ENCODE measurements at places on chromosomes 5 and 9.

GRCh38 chr9:21521448-21521847 is 39.3 kb upstream of the IFNE start:
- DNase-seq, result no peak

DNA sequence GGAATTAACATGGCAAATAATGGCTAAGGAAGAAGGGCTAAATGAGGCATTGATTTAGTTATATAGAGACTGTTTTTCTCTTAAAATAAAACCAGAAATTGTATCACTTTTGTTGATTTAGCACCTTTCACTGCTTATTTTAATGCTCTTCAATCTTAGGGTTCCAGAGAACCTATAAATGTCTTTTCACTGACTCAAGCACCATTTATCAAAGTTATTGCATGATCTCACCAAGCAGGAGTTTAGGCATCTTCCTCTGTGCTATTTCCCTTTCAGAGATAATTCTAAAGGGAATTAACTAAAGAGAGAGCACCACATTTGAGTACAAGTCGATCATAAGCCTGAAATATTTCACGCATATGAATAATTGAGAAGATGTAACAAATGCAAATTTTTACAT is 357.1 kb downstream of the CDH18 start:
- DNase-seq, result no peak

GRCh38 chr9:84655447-84655846 is 14.1 kb upstream of the NTRK2 start:
- DNase-seq, result no peak

DNA sequence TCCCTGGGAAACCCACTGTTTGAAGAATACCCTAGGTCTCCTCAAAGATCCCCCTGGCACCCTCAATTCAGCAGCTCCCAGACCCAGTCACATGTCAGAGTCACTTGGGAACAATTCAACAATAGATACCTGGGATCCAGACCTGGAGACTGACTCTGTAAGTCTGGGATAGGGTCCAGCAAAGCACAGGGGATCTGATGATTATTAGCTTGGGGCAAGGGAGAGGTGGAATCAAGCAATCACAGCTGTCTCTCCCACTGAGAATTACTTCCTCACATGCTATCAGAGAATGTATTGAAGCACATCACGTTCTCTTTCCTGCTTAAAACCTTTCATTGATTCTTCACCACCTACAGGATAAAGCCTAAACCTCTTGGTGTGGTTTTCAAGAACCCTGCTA is 5.9 kb downstream of the FAM193B start:
- DNase-seq, result no peak

DNA sequence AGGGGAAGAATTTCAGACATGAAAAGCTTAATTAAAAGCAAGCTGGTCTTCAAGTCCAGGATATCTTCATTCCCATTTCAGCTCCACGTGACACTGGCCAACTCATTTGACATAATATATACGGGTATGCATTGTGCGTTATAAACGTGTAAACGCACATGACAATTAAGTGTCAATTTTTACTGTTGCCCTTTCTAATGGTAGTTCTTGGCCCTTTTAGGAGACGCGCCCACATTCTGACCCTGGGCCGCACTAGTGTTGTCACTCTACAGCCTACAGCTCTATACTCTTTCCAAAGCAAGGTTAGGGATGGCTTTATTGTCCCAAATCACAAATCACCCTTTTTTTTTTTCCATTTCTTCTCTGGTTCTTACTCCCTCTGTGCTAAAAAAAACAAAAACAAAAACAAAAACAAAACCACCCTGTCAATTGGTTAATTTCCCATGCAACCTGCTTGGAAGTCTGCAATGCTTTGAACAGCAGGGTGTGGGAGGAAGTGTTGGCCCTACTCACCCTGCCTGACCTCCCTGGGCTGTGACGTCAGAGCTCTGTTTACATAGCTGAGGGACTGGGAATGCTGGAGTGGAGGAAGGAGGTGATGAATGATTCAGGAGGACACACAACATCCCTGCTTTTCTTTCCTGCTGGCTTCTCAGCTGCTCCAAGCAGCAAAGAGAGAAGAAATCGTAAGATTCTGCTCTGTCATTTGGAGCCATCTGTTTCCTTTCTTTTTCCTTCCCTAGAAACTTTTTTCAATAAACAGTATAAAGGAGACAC is 19.3 kb downstream of the RFK start:
- no peak for DNase-seq

GRCh38 chr9:72213906-72214305 is 64.7 kb downstream of the GDA start:
- no peak for DNase-seq

DNA sequence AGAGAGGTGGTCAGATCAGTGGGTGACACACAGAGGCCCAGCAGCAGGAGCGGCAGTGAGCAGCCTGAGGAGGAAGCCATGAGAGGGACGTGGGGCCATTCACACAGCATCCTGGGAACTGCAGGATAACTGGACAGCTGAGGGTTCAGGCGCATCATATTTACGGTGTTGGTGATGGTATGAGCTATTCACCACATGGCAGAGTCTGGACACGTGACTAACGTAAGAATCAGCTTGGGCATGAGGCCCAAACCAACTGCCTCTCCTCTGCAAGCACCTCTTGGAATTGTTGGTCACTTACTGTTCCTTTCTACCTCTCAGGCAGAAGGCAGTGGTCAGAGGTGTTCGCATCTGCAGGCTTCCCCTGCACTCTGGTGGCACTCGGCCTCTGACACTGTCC is 141.1 kb downstream of the ENTREP1 start:
- no peak for DNase-seq

- no peak for DNase-seq
Observed at GRCh38 chr5:33579152-33579551, 138.4 kb downstream of the TARS1 start.

GRCh38 chr9:94441796-94442195 is 113.1 kb upstream of the PCAT7 start:
- DNase-seq, result no peak

DNA sequence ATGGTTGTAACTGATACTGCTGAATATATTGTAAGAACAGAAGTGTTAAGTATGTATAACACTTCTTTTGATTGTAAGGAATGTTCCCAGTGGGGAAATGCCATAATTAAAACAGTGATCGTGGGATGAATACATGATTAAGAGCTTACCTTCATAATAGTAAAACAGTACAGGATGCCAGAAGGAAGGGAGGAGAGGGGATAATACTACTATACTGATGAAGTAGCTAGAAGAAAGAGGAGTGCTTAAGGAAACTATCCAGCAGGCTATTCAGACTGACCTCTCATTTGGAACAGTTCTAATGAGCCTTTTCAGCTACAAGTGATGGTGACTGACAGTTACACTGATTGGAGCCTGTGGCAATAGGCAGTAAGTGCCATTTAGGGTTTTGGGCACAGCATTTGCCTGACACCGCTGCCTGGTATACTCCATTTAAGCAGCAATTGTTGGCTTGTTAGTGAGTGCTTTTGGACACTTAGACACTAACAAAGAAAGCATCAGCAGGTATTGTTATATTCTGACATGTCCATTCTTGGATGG is 33.8 kb upstream of the KDM4C start:
- DNase-seq, result no peak

DNA sequence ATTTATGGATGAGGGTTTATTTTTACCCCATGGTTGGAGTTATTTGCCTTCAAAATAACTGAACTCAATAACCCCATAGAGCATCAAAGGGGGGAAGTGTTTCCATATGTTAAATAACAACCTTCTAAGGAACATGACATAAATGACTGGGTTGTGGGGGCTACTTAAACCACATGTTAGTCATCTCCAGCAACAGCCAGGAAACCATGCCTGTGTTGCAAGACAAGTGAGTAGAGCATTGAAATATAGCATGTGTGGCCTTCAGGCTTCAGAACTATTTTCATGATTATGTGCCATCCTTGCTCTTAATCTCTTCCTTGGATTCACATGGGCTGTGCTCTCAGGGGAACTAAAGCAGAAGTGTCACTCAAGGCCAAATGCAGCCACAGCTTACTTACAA is 431.2 kb downstream of the AGTPBP1 start:
- DNase-seq, result no peak

DNA sequence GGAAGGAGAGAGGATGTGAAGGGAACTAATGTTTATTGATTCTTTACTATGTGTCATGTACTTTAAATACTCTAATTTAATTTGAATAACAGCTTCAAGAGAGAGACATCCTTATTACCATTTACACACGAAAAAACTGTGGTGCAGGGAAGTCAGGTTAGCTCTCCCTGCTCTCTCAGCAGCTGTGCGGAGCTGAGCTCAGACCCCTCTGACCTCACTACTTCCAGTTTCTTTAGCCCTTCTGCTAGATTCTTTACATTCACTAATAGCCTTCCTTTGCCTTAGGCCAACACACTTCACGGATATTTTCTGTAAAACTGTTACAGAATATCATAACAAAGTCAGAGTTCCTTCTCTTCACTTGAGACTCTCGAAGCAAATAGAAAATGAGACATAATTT is 131.3 kb upstream of the ARRDC3 start:
- DNase-seq, result no peak

- no peak for DNase-seq
Observed at GRCh38 chr5:179268966-179269693, 76.1 kb downstream of the ADAMTS2 start.

GRCh38 chr5:172166030-172166826 is 21.8 kb downstream of the STK10 start:
- no peak for DNase-seq

DNA sequence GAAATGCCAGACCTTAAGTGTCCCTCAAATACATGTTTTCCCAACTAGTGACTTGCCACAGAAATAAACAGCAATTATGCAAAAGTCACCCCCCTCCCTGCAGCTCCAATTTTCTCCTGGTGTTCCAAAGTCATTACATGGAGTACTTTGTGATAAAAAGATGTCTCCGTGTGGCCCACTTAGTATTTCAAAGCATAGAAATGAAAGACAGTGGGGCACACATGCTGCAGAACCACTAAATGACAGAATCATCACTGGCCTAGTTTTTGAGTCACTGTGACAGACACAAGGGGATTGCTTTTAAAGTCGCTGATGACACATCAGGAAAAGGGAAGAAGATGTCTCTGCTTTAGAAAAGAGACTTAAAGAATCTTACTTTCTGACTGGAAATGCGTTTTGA is 323.4 kb downstream of the PSAT1 start:
- DNase-seq, result no peak

DNA sequence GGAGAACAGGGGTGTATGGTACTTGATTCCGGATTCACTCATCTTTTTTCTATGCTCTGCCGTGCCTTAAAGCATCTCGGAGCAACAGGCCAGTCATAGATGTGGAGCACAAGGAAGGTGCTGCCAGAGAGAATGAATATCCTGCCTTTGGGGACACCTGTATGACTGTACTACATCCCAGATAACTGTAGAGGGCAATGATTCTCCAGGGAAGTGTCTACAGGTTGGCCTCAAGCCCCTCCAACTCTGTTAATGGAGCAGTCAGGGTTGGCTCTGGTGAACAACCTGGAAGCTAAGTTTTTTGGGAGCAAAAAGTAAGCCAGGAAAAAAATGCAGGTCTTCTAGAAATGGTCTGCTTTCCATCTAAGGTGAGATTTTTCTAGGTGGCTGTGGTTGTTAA is 71.0 kb downstream of the NREP start:
- DNase-seq, result no peak

DNA sequence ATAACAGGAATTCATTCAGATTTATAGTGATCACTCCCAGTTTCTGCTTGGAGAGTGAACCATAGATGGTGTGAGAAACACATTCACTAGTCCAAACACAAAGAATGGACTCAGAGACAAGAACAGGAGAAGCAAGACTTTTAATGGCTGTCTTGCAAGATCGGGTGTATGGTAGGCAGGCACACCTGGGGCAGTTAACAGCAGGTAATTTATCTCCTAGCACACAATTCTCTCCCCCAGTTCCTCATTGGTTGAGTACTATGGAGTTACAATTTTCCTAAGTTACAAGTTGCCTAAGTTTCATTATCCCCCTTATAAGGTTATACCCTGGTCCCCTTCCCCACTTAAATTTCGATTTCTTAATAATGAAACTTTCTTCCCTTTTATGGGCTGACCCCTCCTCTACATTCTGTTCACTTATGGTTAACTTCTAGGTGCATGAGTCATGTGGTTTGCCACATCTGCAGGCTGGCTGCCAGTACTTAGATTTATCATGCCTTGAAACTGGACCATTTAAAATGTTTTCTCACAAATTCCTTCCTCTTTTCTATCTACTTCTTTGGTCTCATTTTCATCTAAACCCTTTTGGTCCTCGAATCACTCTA is 623.3 kb downstream of the HINT1 start:
- no peak for DNase-seq

- no peak for DNase-seq
Observed at GRCh38 chr5:132176987-132177386, 50.7 kb downstream of the P4HA2 start.

- no peak for DNase-seq
Observed at GRCh38 chr5:57718155-57718554, 235.5 kb upstream of the ACTBL2 start.

GRCh38 chr9:114366334-114367128 is 21.3 kb downstream of the AKNA start:
- no peak for DNase-seq

DNA sequence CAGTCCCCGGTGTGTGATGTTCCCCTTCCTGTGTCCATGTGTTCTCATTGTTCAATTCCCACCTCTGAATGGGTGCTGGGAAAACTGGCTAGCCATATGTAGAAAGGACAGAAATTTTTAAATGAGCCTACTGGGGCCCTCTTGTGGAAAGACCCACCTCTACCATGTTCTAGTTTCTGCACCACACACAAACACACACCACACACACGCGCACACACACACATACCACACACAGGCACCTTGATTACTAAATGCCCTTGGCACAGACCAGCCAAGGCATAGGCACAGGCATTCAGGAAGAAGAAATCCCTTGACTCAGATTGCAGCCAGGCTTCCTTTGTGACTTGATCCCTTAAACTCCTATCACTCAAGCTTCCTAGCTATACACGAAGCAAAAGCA is 60.5 kb downstream of the SIL1 start:
- peak; percentile 45 for DNase-seq

DNA sequence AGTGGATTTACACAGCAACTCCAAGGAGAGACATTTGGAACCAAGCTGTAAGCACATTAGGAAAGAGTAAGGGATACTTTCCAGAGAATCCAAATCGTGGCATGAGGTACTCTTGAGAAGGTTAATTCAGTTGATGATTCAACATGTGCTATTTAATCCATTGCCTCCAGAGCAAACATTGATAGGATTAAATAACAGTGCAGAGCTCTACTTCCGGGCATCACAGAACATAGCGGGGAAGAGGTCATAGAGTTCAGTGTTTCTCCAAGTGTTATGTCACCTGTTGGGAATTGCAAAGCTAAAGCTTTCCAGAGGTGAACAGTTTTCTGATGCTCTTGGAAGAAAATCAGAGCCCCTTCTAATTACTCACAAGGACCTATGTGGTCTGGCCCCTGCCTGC is 127.5 kb downstream of the PPP2R2B start:
- no peak for DNase-seq

DNA sequence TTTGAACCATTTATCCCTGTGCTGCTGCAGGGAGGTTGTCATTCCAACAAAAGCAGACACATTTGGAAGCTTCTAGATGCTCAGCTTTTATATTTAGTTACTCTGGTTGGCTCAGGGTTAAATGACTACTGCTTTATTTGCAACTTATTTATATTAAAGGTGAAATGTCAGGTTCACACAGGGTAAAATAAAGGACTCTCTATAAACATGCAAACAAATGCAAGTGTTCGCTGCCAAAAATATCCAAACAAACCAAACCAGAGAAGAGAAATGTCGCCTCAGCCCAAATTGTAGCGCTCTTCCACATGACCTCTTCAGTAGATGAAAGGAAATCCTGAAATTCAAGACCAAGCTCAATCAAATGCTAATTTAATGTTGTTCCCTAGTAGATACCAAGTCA is 57.0 kb upstream of the LIFR start:
- no peak for DNase-seq
